Stimulated activated CD4-positive, alpha-beta T cell treated with anti-CD3 and anti-CD28 coated beads, TNF-alpha, amount 100 ng/mL, for 1 hour (primary cell): ENCODE measurements at places on chromosomes 4 and X.

DNA sequence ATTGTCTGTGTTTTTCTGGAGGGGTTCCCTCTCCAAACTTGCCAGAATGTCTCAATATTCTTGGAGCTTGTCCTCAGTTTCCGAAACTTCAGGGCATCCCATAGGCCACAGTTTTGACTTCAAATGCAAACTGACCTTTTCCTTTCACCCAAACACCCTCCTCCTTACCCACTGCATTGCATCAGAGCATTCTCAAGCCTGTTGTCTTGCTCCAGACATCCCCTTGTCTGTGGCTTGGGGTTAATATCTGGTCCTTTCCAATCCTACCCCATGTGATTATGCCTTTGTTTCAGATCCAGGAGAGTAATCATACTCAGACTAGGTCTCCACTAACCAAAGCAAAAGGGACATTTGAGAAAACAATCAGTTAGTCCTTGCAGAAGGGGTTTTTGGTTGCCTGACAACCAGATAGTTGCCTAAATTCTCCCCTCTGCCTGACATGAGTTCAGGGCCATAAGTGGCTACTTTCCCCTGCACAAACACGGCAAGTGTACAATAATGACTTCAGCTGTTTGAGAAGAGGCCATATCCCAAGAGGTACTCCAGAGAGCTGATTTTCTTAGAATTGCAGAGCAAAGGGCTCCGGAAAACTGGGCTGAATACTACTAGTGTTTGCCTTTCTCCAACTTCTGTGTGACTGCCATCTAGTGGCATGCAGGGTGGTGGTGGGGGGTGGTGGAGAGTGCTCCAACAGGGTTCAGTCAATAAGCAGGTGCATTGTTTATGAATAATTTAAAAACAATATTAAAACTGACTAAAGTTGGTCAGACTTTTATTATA is 130.2 kb downstream of the CHRDL1 start:
- no peak for DNase-seq

GRCh38 chr4:95431678-95432077 is 117.1 kb downstream of the UNC5C start:
- DNase-seq = no peak

GRCh38 chrX:100731441-100732281 is at the start of gene SYTL4:
Gene SYTL4, minus strand, starts transcription at chrX:100732121. Its CDS starts 30,084 bp downstream, at chrX:100702037.
- DNase-seq = no peak

GRCh38 chr4:139685180-139685579 is 19.6 kb downstream of the MGST2 start:
- DNase-seq = no peak

DNA sequence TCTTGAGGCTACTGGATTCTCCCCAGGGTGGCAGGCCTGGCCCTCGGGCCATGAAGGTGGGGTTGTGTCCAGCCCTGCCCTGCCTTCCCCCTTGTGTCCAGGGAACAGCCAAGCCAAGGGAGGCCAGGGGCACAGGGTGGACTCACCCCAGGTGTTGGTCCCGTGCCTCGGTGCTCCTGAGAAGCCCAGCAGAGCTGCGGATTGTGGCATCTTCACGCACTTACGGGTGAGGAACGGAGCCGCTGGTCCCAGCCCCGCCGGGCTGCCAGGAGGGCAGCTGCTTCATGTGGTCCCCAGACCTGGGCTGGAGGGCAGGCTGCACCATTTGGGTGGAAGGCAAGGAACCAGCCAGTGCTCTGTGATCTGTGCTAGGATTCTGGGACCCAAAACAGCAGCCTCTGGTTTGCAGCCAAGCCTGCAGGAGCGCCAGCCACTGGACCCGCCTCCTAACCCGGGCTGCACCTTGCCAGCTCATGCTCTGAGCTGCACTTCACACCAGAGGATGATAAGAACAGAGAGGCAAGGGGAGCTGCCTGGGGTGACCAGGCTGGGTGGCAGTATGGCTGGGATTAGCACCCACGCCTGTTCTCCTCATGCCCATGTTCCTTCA is 36.1 kb upstream of the HMX1 start:
- DNase-seq = no peak

- no peak for DNase-seq
Observed at GRCh38 chr4:150818661-150819060, 196.4 kb downstream of the LRBA start.

GRCh38 chr4:23034731-23035130 is 342.0 kb downstream of the GBA3 start:
- DNase-seq = no peak

DNA sequence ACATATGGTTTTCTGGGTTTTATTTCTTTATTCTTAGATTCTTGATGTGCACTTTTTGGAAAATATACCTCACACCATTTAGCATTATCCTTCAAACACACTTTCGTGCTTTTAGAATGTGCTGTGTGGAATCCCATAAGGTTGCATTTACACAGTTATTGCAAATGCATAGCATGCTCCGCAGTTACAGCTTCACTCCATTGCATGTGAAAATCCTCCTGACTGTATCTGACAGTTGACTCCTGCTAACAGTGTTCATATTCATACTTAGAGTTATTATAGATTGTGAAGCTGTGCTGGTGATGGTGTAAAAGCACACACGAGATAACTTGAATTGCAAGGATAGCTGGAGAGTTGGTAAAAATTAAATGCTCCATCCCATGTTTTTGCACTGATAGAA is 811.5 kb upstream of the TENM3 start:
- DNase-seq = no peak

DNA sequence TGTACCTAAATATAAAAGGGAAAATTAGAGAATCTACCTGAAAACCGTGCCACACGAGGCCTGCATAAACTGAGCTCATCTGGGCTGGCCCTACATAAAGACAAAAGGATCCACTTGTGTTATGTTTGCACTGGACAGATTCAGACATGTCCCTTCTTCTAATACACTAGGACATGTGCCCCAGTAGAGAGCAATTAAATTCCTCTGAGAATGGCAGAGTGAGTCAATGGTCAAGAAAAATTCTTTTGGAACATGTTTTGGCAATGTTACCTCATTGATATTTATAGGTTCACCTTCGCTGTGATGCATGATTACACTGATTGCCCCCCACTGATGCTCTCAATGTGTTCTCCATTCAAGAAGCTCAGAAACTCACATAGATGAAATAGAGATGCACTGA is 95.2 kb downstream of the MANBA start:
- no peak for DNase-seq

DNA sequence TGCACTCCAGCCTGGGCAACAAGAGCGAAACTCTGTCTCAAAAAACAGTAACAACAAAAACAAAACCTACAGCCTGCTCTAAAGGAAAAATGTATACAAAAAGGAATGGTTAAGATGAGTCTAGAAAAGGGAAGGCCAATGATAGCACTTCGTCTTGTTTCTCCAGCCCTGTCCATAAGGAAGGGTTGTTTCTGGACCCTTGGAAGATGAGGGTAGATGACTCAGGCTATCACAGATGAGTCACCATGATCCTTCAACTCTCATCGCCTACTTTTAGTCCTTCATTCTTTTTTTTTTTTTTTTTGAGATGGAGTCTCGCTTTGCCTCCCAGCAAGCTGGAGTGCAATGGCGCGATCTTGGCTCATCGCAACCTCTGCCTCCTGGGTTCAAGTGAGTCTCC is 8.8 kb downstream of the PLA2G12A start:
- DNase-seq = no peak

DNA sequence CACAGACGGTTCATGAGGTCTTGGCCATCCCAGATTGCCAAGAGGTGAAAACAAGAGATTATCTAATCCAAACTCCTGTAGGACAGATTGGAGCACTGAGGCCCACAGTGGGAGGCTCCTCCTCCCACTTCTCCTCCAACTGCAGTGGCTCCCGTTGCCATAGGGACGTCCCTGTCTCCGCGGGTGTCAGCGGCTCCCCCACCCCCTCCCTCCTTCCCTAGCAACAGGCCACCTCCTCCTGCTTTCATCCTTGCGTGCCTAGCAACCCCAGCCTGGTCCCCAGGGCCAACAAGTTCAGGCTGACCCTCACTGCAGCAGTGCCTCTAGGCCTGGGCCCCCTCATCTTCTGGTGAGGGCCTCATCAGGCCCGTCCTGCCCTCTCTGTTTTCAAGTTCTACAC is 6.8 kb upstream of the IQSEC2 start:
- DNase-seq = no peak

GRCh38 chr4:85715991-85716737 is 241.2 kb downstream of the ARHGAP24 start:
- DNase-seq = no peak

DNA sequence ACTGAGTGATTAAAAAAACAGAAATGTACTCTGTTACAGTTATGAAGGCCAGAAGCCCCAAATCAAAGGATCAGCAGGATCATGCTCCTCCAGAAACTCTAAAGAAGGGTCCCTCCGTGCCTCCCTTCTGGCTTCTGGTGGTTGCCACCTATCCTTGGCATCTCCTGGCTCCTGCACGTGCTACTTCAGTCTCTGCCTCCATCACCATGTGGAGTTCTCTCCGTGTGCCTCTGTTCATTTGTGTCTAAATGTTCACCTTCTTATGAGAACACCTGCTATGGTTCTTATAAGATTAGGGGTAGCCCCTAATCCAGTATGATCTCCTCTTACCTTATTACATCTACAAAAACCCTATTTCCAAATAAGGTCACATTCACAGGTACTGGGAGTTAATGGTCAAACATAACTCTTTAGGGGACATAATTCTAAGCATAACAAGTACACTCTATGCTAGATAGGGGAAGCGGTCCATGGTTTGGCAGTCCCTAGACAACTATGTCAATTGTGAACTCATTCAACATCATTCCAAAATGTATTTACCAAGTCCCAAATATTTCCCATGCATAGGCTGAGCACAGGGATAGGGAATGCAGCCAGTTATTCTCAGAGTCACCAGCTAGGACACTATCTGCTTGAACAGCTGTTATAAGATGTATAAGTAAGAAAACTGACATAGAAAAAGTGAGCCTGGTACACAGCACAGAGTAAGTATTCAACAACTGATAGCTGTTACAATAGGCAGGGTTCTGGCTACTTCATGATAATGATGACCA is 295.5 kb upstream of the BOD1L1 start:
- DNase-seq = no peak

DNA sequence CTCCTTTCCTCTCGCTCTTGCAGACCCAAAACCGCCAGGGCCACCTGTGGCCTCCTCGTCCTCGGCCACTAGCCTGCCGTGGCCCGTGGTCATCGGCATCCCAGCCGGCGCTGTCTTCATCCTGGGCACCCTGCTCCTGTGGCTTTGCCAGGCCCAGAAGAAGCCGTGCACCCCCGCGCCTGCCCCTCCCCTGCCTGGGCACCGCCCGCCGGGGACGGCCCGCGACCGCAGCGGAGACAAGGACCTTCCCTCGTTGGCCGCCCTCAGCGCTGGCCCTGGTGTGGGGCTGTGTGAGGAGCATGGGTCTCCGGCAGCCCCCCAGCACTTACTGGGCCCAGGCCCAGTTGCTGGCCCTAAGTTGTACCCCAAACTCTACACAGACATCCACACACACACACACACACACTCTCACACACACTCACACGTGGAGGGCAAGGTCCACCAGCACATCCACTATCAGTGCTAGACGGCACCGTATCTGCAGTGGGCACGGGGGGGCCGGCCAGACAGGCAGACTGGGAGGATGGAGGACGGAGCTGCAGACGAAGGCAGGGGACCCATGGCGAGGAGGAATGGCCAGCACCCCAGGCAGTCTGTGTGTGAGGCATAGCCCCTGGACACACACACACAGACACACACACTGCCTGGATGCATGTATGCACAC is 13.6 kb downstream of the FGFRL1 start:
- no peak for DNase-seq

DNA sequence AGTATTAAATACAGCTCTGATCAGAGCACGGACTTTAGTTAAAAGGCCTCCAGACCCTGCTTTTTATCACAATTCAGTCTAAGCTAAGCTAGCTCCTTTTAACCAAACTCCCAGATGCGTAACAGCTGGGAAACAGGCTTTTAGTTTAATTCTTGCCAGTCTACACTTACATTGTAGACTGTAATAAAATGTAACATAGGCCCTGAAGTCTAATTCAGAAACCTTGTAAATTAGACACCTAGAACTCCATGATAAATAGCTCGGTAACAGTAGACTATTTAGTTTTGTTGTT is 20.1 kb downstream of the FBXO8 start:
- no peak for DNase-seq

GRCh38 chr4:39170301-39170700 is 12.0 kb upstream of the WDR19 start:
- DNase-seq = no peak

DNA sequence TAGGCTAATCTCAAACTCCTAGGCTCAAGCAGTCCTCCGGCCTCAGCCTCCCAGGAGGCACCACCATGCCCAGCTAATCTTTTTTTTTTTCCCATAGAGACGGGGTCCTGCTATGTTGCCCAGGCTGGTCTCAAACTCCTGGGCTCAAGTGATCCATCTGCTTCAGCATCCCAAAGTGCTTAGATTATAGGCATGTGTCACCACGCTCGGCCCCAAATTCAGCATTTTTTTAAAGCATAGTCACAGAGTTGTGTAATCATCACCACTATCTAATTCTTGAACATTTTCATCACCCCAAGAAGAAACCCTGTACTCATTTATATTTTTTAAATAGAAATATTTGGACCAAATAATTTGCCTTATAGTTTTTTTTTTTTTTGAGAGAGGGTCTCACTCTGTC is 10.3 kb downstream of the CENPI start:
- DNase-seq = no peak

- DNase-seq = no peak
Observed at GRCh38 chr4:173765751-173766150, 235.7 kb upstream of the HAND2 start.

DNA sequence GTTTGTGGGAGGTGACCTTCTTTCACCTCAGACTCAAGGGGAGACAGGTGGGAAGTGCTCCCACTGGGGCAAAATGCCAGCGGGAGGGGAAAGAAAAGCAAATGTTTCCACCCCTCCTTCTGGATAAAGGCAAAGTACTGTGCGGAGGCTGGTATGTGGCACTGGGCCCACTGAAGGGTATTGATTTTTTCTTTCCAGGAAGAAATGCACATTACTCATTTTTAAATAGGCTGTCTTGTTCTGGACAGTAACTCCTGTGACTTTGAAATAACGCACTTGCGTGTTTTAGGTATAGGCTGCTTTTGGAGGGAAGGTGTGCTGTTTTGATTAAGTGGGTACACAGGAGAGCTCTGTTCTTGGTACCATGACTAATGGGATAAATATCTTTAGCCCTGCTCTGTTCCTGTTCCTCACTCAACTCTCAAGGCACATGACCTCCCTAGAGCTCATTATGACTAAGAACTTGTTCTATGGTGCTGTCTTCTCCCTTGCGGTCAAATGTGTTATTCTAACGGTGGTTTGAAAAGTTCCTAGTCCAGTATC is 40.7 kb upstream of the MBTPS2 start:
- no peak for DNase-seq

GRCh38 chrX:96820935-96821334 is 62.8 kb upstream of the RPA4 start:
- no peak for DNase-seq

GRCh38 chr4:120446051-120446567 is 379.5 kb upstream of the MAD2L1 start:
- DNase-seq = no peak

GRCh38 chr4:48483006-48483776 is at the start of gene SLC10A4:
Gene SLC10A4, plus strand, starts transcription at chr4:48483343. Its CDS starts 219 bp downstream, at chr4:48483562.
- no peak for DNase-seq

- DNase-seq = no peak
Observed at GRCh38 chr4:36037127-36037526, 207.2 kb downstream of the ARAP2 start.
